ENCODE measurements at places on chromosomes 5 and 9.

- DNase-seq, result no peak
Observed at GRCh38 chr9:87336407-87336806, 161.3 kb upstream of the DAPK1 start.

- DNase-seq, result no peak
Observed at GRCh38 chr5:170662966-170663365, 120.6 kb upstream of the GABRP start.

DNA sequence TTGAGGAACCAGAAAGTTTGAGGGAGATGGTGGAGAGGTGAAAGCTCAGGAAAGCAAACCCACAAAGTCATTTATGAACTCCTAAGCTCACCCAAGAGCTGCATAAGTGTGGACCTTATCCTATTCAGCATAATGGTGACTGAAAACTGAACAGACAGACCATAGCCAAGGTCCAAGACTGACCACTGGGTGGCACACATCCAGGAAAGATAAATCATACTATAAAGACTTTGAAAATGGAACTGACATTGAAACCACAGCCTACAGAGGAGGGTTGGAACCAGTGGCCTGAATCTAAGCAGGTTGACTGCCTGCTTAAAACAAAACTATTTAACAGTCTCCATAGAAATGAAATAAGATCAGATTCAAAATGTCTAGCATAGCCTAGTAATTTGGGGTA is 121.0 kb upstream of the RGS7BP start:
- DNase-seq, result no peak

DNA sequence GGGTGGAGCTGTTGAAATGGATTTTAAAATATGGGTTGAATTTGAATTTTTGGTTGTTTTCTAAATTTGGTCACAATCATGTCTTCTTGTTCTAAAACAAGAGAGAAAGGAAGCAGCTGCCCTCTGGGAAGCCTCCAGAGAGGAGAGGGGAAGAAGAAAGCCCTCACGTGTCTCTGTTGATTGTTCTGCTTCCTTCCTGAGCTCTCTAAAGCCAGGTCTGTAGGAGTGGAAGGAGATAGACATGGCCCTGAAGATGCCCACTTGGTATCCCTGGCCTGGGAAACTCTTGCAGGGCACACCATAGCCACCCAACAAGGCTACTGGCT is 59.6 kb downstream of the GALNT12 start:
- DNase-seq, result no peak

DNA sequence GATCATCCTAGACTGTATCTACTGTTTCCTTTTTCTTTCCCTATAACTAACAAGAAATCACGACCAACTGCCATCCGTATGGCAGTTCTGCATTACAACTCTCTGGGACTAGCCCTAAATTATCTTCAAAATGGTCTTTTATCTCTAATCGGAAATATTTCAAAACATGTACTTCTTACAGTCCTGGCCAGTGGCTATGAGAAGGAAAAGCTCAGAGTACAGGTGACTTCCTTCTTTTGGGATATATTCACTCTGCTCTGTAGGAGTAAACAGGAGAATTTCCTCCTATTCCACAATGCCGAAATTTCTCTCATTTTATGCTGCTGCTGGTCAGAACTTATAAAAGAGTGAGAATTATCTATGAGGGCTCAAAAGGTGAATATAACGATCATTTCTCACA is 1.8 kb upstream of the SEPTIN8 start:
- no peak for DNase-seq

DNA sequence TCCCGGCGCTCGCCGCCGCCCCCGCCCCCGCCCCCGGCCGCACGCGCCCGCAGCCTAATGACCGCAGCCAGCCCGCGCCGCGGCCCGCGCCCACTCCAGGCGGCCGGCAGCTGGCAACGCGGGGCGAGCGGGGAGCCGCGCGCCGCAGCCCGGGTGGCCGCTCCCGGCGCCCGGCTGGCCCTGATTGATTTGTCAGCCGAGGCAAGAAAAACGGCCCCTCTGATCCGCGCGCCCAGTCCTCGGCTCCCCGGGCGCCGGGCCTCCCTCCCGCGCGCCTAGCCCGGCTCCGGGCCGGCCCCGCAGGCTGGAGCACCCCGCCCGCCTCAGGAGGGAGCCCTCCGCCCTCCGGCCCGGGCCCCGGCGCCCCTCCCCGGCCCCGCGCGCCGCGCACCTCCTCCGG is 11.9 kb upstream of the LHX2 start:
- no peak for DNase-seq

GRCh38 chr5:6572086-6572824 is 60.6 kb downstream of the NSUN2 start:
- no peak for DNase-seq

DNA sequence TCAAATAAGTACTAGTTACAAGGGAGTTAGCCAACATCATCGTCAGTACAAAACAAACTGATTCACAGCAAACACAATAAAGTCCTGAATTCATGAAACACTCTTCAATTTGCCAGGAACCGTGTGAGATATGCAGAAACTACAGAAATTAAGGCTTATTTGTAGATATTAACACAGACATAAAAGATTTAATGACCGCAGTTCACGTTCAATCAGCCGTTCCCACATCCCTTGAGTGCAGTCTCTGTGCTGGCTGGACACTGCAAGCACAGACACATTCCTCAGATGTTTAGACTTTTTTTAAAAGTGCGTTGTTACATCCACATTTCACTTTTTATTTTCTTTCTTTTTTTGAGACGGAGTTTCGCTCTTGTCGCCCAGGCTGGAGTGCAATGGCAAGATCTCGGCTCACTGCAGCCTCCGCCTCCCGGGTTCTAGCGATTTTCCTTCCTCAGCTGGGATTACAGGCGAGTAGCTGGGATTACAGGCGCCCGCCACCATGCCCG is 566 bp upstream of the CEP78 start:
- DNase-seq, result no peak

DNA sequence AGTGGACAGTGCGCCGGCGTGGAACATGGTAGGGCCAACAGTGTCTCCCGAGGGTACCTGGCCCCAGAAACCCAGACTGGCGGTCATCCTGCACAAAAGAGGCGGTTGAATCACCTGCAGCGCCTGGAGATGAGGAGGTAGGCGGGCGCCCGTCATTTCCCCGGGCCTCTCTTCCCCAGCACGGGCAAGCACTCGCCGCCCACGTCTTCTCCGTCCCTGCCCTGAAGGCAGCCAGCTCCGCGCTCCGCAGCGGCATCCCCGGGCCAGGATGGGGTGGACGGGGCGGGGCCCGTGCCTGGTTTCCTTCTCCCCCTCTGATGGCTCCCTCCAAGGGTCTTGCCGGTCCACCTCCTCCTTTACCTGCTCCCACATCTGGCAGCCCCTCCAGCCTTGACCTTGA is 27.1 kb upstream of the N4BP3 start:
- DNase-seq, result no peak

DNA sequence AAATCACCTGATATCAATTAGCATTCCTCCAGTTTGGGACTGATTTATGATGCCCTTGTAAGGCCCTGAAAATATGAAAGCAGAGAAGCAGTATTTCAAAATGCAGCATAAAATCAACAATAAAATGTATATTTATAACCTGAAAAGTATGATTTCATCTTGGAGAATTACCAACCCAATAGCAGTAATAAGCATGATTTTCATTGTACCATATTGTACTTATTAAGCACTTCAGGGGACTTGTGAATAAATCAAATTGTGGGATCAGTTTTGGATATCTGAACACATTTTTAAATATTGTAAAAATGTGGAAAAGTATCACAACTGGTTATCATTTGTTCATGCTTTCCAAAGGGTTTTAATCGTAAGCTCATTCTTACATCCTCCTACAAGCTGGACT is 250.8 kb downstream of the DMRT2 start:
- DNase-seq, result no peak
